H9 (cell line): ENCODE measurements at places on chromosomes 1 and 21.

DNA sequence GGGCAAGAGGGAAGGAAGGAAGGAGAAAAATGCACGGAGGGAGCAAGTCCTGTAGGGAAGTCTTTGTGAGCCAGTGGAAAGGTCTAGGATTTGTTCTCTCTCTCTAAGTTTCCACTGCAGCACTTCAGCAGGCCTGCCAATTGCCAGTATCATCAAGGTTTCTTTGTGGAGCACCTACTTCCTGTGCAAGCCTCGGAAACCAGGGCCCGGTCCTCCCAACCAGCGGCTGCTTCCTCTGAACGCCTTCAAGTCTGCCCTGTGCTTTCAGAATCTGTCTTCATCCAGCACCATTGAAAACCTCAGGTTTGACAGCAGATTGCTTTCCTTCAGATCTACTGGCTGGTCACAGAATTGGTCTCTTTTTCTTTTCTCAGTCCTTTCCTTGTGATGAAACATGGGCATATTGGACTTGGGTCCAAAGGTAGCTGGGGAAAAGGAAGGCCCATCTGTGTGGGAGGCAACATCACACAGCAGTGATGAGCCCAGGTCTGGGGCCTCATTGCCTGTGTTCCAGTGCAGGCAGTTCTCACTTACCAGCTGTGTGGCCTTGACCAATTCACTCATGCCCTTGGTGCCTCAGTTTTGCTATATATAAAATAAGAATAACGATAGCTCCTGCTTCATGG, 144.5 kb downstream of the SEC16B start:
- no peak for DNase-seq

- no peak for DNase-seq
Observed at GRCh38 chr1:161905269-161905884, 118.3 kb downstream of the OLFML2B start.

GRCh38 chr1:12080156-12080555, 17.1 kb downstream of the TNFRSF8 start:
- no peak for DNase-seq

GRCh38 chr1:4110888-4111287, 210.8 kb upstream of the C1orf174 start:
- DNase-seq: no peak

GRCh38 chr1:208071435-208072031, 160.6 kb upstream of the CD34 start:
- DNase-seq: no peak

- no peak for DNase-seq
Observed at GRCh38 chr1:910311-910880, 13.3 kb upstream of the SAMD11 start.

GRCh38 chr1:145871994-145872924, 13.4 kb upstream of the PIAS3 start:
- peak; percentile 71 for DNase-seq

DNA sequence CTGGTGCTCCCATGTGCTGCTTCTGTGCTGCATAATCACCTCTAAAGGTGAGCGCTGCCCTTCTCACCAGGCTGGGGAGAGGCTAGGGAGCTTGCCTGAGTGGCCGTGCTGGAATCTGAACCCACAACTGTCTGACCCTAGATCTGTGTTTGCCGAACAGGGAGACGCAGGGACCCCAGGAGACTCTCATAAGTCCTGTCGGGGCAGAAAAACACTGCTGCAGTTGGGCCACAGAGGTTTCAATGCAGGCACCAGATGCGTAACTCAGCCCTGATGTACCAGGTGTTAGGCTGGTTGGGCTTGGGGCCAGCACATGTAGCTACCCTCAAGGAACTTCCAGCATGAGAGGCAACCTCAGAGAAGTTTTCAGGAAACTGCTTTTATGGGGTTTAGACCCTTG, 49.5 kb upstream of the DMRTB1 start:
- no peak for DNase-seq

GRCh38 chr1:112840631-112841624, 115.1 kb downstream of the SLC16A1 start:
- DNase-seq: no peak

- DNase-seq: no peak
Observed at GRCh38 chr1:53174971-53175913, 21.4 kb upstream of the CPT2 start.

DNA sequence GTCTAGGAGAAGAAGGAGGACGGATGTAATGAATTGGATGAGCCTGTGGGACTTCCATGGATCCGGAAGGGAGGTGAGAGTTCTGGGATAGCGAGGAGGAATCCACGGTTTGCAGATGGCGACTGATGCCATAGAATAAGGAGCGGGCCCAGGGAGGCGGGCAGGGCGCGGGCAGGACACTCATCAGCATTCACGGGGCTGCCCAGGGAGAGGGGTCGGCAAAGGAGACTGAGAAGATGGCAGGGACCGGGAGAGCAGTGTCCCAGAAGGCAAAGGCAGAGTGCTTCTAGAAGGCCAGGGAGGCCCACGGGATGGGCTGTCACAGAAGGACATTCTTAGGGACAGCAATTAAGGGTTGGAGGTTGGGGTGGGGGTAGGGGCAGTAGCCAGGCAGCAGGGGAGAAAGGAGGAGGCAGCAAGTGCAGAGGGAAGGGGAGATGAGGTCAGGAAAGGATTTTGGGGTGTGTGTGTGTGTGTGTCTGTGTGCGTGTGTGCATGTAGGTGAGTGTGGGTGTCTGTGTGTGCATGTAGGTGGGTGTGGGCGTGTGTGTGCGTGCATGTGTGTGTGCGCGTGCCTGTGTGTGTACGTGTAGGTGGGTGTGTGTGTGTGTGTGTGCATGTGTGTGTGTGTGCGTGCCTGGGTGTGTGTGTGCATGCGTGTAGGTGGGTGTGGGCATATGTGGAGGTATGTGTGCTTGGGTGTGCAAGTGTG, 1.1 kb upstream of the COL8A2 start:
- DNase-seq: no peak

DNA sequence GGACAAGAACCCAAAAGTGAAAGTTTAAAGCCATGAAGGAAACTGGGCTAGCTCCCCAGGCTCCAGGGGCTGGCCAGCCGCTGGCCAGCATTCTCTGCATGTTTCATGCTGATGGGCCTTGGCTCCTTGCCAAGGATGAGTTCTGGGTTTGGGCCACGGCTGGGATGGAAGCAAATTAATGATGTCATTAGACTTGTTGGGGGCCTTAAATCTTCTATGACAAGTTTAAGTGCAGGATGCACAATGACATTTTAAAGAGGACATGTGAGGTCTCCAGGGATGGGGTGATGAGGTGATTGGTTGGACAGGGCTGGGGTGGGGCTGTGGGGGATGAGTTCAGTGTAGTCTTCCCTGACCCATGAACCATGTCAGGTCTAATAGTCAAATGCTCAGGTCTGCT, 199.6 kb downstream of the TRABD2B start:
- no peak for DNase-seq

DNA sequence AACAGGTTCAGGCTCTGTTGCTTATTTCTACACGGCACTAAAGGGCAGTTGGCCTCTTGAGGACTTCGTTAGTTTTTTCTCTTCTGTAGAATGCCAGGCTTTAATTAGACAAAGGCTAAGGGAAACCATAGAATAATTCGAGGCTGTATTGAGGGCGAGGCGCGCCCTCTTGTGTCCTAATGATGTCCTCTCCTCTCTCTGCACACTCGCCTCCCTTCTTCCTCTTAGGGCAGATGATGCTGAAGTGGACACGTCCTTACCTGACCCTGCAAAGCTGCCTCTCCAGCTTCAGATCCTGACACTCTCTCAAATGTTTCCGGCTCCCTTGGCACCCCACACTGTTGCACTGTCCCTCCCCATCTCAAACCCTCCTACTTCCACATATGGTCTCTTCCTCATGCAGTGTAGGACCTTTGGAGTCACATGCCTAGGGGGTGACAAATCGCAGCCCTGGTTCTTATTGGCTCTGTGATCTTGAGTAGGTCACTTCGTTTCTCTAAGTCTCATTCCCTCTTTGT, 1.9 kb upstream of the ZSCAN20 start:
- DNase-seq: peak; percentile 78

GRCh38 chr1:24442764-24443163, 27.2 kb downstream of the NIPAL3 start:
- no peak for DNase-seq

- no peak for DNase-seq
Observed at GRCh38 chr1:175204330-175204729, 11.8 kb upstream of the KIAA0040 start.

- DNase-seq: no peak
Observed at GRCh38 chr1:26401891-26402290, 8.7 kb upstream of the LIN28A start.

DNA sequence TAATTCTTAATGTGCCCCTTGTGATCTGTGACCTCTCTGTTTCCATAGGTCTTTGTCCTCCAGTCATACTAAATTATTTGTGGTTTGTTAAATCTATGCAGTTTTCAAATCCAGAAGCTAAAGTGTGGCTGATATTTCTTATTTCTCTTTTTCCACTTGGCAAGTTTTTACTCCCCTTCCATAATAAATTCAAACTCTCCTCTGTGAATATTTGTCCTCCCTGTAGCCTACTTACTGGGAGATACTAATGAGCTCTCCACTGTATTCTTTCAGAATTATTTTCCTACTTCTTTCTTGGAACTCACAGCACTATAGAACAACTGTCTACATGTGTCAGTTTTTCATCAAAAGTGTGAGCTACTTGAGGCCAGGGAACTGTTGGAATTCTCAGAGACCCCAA, 430.8 kb upstream of the PTBP2 start:
- DNase-seq: no peak

DNA sequence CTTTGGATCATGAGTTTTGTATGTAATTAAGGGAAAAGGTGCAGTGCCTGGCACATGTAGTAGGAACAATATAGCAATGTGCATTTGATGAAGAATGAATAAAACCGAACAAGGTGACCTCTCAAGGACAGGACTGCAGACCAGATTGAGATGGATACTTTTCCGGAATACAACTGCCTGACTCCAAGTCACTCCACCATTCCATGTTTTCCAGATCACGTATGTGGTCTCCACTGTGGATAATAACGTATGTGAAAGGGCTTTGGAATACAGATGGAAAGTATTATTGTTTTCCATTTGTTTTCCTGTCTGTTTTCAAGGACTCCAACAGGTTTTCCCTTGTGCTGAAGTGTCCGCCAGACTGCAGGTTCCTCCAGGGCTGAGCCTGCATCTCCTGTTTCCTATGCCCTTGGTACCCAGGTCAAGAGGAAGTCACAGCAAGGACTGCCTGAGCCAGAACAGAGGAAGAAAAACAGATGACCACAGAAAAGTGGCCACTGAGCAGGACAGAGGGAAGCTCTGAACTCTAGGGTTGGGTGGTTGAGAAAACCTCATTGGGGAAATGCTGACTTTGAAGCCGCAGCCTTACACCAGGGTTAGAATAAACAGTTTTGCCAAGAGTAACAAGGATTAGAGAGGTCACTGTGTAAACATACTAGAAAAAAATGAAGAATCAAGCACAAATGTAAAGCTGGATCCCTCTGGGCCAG, 4.0 kb downstream of the CFAP45 start:
- DNase-seq: no peak

DNA sequence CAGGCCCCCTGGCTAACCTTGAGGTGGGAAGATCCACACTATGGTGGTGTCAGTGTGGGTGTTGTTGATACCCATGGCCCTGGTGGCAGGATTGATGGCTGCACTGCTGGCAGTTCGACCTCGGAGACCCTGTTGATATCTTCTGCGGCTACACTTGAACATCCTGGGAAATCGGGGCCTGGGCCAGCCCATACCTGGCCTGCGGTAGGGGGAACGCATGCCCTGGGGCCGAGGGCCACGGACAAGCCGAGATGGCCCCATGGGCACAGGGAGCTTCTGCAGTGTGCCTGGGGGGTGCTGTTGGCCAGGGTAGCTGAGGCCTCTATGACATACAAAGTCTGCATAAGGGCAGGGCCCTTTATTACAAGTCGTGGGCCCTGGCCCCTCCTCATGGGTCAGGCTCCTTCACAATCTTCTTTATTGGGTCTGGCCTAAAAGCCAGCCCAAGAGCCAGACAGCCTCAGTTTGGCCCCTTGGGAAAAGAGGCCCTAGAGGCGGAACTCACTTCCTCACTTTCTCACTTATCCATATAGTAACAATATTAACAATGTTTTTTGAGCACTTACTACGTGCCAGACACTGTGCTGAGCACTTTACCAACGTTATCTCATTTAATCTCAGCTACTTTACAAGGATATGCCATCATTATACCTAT, at the start of gene P3R3URF:
P3R3URF (minus strand) TSS at position 278 of the 655 bp plus-strand sequence; CDS start at position 261, 17 bp downstream.
- DNase-seq: no peak

- no peak for DNase-seq
Observed at GRCh38 chr1:98813738-98814309, 152.3 kb downstream of the SNX7 start.

DNA sequence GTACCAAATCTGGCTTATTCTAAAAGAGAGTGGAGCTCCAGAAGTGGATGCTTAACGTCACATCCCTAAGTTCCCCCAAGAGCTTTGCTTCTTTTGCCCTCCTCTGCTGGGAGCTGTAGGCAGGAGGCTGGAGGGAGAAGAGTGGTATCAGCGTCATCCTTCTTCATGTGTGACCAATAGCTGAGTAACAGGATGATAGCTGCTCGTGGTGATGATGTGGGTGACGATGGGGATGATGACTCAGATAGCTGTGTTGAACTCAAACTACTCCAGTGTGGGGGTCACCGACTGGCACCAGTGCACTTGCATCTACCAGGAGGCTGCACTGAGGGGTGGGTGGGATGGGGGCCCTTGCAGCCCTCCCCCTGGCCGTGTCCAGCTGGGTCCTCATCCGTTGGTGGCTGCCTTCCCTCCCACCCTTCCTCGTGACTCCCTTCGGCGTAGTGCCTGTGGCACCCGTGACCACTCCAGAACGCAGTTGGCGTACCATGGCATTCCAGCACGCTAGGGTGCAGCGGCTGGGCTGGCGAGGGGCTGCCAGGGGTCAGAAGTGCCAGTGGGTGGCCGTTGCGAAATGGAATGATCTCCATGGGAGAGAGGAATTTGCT, 1.1 kb downstream of the IGFN1 start:
- DNase-seq: no peak

DNA sequence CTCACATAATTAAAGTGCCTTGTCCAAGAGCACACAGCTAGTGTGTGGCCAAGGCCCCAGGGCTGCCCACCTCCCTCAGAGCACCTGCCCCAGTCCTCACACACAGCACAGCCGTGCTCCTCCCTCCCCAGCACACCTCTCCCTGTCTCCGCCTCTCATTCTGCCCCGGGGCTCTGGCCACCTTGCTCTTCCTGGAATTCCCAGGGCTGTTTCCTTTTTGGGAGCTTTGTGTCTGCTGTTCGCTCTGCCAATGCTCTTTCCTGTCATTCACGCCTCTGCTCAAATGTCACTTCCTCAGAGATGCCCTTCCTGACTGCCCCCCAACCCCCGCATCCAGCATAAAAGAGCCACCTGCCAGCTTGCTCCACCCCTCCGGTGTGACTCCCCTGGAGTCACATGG, 13.3 kb downstream of the SLC6A17 start:
- no peak for DNase-seq
